Stimulated activated CD8-positive, alpha-beta memory T cell treated with anti-CD3 and anti-CD28 coated beads, Interleukin-12 subunit alpha, Interleukin-12 subunit beta, amount 100 ng/mL, for 4 hours (primary cell): ENCODE measurements at places on chromosomes 12 and 14.

- no peak for DNase-seq
These were observed 23.9 kb downstream of the NEMF start for GRCh38 chr14:49828640-49829039.

DNA sequence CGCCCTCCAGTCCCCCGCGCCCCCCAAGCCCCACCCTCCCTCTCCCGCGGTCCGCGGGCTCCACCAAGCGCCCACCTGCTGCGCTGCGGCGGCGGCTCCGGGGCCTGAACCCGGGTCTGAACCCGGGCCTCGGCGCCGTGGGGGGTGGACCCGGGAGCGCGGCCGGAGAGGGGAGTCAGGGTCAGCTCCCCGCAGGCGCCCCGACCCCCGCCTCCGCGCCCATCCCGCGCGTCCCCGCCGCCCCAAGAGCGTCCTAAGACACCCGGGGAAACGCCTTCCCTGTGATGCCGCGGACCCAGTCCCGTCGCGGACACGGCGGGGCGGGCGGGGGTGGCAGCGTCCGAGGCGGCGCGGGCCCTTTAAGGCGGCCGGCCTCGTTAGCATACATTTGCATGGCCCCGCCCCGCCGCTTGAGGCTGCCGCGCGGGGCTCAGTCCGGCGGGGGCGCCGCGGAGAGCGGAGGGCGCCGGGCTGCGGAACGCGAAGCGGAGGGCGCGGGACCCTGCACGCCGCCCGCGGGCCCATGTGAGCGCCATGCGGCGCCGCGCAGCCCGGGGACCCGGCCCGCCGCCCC lies at the start of gene MMP17:
TSS of gene MMP17 (plus strand) at position 433 of the 574 bp plus-strand sequence. CDS start at position 535, 102 bp downstream.
- no peak for DNase-seq

- DNase-seq, result no peak
These were observed 960.9 kb upstream of the FBXO33 start for GRCh38 chr14:40393143-40393542.

DNA sequence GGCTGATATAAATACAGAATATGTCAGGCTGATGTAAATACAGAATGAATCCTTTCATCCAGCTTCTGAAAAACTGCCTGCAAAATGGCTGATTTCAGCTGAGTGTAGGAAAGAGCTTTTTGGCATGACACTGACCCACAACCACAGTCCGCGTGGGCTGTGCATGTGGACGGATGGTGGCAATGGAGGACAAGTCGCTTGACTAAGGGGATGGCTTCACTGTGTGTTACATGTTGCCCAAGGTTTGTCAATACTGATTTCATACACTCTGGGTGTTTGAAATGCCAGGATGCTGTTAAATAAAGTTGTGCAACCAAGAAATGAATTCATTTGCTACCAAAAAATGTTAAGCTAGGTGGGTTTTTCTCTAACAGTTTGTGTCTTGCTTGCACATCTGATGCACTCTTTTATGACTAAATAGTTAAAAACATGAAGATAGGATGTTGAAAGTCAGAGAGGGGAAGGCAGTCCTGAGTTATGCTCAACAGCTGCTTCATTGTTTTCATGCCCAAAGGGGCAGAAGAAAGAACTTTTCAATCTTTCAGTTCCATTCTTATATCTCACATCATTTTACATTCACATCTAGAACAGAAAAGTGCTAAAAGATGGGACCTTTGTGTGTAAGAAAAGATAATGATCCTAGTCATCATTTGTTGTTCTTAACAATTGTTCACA lies 36.5 kb upstream of the OVCH1 start:
- no peak for DNase-seq

- DNase-seq, result no peak
These were observed 47.1 kb downstream of the SEC23A start for GRCh38 chr14:39055786-39056474.

DNA sequence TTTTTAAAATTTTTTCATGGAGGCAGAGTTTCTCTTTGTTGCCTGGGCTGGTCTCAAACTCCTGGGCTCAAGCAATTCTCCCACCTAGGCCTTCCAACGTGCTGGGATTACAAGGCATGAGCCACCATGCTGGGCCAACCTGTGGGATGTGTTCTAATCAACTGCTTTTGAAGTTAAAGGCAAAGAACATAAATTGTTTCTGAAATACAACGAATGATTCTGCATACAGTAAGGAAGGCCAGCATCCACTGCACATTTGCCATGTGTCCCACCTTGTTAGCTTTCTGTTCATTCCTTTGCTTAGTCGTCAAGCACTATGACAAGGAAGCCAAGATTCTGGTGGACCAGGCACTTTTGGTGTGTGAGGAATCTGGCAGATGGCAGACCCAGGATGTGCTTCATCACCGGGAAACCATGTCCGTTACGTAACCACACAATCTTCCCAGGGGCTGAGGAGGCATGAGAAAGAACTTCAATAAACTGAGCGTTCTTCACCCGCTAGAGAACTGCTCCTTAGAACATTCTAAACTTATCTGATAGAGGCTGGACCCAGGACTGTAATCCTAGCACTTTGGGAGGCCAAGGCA lies 24.5 kb downstream of the MOK start:
- no peak for DNase-seq

DNA sequence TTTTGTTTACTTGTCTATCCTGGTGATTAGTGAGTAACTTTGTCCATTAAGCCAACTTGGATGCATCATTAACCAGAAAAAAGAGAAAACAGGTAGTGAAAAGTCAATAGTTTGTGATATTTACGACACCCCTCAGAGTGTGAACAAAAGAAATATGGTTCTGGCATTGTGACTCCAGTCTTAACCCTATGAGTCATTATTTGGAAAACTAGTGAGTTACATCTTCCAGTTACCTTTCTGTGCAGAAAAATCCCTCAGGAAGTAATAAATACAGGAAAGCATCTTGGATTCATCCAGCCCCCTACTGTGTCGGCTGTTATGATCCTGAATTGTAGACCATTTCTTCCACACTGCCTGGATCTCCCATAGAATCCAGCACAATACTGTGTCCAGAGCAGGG lies 379.1 kb downstream of the GALC start:
- no peak for DNase-seq

DNA sequence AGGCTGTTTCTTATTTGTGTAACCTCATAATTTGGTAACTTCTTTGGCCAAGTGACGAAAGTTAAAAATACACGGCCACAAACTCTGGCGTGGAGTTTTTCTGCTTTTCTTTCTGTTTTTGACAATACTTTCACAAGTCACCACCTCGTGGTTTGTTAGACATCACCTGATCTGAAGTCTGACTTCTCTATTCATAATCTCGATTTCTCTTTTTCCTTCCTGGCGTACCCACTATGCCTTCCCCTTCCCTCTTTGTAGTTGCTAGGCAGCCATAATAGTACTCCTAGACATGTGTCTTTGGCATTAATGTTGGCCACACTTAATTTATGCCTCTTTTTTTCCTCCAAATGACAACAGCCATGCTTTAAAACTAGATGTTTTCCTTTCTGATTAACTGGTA lies 97.6 kb downstream of the POLR3B start:
- DNase-seq, result no peak

DNA sequence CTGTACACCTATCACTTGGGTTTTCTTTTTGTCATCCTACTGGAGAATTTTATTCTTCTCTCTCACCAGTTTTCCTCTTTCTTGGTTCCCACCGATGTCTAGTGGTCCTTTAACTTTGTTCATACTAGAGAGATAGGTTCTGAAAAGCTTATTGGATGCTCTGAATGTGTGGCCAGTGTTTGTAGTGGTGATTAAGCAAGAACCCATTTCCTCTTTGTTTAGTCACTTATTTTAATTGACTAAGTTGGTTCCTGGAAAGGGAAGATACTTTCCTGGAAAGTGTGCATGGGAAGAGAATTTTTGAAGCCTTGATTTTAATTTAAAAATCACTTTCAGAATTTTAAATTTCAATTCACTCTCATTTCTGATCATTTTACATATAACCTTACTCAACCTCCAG lies 127.2 kb downstream of the OTOGL start:
- no peak for DNase-seq

DNA sequence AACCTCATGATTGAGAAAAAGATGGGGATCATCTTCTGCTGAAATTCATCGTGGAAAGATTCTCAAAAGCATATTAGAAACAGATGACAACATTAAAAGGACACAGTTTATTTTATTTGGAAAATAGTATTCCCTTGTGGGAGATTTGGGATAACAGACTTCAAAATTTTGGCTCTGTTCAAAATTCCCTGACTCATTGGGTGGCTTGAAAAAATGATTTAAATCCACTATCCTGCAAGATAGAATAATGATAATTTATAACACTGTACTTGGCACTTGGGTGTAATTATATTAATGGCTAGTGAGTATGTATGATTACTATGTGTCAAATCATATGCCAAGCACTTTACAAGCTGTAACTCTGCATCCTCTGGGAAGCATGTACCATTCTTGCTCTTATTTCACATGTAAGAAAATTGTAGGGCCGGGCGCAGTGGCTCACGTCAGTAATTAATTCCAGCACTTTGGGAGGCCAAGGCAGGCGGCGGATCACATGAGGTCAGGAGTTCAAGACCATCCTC lies 128.8 kb downstream of the LMNTD1 start:
- no peak for DNase-seq

DNA sequence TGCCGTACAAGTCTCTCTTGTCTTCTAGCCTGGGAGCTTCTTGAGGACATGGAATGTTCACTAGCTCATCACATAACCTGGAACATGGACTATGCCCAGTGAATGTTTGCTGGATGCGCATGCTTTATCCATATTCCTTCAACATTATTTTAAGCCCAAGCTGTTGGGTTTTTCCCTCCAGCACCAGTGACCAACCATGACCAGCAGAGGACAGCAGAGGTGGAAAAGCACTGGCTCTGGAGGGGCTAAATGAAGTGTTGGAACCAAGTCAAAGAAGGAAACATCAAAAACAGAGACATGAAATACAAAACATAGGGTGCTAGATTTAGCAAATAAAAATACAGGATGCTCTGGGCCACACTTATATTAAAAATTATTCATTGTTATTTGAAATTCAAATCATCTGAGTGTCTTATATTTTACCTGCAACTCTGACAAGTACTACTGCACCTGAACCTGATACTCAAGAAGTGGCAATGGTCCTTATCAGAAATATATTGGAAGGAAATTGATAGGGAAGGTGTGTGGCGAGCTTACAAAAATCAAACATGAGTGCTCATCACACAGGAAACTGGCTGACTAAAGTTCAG lies 23.1 kb upstream of the HELB start:
- no peak for DNase-seq

DNA sequence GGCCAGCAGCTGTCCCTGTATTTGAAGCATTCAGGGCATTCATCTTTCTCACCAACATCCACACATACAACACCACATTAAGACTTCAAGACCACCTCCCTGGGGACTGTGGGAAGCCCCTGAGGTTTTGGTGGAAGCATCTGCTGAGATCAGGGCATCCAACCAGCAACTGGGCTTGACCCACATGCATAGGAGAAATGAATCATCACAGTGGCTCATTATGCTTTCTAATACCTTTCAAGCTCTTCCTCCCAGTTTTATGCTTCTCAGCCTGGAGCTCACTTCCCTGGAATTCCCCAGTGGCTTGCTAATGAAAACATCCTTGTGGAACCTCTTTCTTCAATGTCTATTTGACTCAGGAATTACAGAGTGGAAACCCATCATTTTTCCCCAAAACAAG lies 21.4 kb upstream of the CMKLR1 start:
- DNase-seq, result no peak

DNA sequence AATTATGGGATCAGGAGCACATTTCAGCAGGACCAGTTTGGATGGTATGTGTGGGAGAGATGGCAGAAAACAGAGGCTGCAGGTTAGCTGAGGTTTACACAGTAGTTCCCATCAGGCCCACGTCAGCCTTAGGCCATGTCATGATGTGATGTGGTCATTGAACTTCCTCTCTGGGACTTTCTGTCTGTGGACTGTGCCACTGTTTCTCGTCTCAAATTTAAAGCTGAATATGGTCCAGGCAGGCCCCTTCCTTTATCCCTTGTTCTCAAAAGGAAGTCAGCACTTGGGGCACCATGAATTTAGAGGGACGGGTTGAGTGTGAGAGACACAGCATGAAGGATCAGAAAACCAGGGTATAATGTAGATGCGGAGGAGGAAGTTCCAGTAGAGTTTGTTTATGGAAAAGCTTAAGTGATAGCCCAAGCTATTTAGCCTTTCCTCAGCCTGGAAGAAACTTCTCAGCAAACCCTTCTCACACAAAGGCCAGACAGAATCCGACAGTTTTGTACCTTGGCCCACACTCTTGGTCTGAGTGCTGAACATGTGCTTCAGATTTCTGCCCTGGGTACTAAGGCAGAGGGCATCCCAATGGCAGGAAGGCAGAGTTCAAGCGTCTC lies 3.6 kb upstream of the IGFBP6 start:
- DNase-seq, result no peak

- DNase-seq, result no peak
These were observed 191.6 kb upstream of the NUDT4 start for GRCh38 chr12:93186131-93186530.

- DNase-seq, result no peak
These were observed 101.2 kb upstream of the STXBP6 start for GRCh38 chr14:25150934-25151790.

GRCh38 chr14:58119381-58119780 lies 32.6 kb downstream of the ARMH4 start:
- DNase-seq, result no peak

GRCh38 chr12:75419841-75420240 lies 29.0 kb downstream of the GLIPR1L2 start:
- no peak for DNase-seq

GRCh38 chr12:72282721-72283120 lies 10.6 kb downstream of the TRHDE start:
- no peak for DNase-seq

DNA sequence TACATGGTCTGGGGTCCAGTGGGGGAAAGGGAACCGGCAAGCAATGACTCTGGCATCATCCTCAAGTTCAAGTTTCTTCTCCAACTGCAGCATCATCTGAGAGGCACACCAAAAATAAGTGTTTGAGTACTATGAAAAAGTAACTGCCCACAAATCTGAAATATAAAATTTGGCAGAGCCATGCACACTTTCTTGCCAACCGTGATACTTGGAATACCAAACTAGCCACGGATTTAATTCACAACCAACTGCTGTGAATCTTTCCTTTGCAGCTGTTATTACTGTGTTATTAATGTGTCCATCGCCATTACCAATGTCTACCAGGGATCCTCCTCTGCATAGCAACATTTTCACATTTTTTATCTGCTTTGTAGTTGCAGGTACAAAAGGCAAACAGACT lies 74.6 kb downstream of the GXYLT1 start:
- DNase-seq, result no peak

- no peak for DNase-seq
These were observed 813.0 kb downstream of the GALC start for GRCh38 chr14:87179936-87180335.

- DNase-seq, result no peak
These were observed 26.6 kb upstream of the GTF2A1 start for GRCh38 chr14:81247271-81247766.

DNA sequence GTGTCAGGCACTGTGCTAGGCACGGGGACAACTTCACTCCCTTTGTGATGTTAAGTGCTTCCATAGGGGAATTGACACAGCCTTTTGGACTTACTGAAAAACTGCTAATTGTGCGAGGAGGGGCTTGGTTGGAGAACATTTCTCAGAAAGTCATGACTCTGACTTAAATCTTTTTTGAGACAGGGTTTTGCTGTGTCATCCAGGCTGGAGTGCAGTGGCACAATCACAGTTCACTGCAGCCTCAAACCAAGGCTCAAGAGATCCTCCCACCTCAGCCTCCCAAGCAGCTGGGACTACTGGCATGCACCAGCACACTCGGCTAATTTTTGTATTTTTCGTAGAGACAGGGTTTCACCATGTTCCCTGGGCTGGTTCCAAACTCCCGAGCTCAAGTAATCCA lies 10.2 kb upstream of the LTBP2 start:
- no peak for DNase-seq

- DNase-seq, result no peak
These were observed 91.8 kb upstream of the PARP11 start for GRCh38 chr12:3965046-3965445.
